ENCODE measurements at places on chromosomes 7 and 10.
A peak's percentile ranks its signal among the peaks of the same experiment; 100 is the strongest.

DNA sequence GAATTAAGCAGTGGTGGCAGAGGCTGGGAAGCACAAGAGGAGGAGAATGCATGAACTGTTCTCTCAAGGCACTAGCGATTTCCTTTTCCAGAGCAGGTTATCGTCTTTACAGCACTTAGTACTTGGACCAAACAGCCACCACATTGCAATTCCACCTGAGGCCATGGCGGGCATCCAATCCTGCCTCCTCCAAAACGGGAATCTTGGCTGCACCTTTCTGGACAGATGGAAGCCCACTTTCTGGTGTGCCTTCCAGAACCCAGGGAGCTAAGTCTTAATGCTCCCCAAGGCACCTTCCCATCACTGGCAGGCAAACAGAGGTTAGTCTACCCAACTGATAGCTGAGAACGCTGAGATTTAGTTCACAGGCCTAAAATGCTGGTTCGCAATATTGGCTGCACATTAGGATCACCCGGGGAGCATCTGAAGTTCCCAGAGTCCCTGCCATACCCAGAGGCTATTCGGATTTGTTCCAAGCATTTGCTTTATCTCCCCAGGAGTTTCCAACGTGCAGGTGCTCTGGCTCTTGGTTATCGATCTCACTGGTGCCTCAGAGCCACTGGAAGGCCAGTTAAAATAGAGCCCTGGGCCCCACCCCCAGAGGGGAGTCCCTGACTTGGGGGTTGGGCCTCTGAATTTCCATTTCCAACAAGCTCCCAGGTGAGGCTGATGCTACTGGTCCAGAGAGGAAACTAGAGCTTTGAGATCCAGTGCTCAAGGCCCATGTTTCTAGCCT, 62.2 kb downstream of the KCNMA1 start:
- DNase-seq: no peak

GRCh38 chr10:50224330-50224952, 26.9 kb downstream of the ASAH2 start:
- DNase-seq: peak; percentile 37

- no peak for DNase-seq
Measured at GRCh38 chr7:107678110-107678753, 17.6 kb downstream of the SLC26A4 start.

DNA sequence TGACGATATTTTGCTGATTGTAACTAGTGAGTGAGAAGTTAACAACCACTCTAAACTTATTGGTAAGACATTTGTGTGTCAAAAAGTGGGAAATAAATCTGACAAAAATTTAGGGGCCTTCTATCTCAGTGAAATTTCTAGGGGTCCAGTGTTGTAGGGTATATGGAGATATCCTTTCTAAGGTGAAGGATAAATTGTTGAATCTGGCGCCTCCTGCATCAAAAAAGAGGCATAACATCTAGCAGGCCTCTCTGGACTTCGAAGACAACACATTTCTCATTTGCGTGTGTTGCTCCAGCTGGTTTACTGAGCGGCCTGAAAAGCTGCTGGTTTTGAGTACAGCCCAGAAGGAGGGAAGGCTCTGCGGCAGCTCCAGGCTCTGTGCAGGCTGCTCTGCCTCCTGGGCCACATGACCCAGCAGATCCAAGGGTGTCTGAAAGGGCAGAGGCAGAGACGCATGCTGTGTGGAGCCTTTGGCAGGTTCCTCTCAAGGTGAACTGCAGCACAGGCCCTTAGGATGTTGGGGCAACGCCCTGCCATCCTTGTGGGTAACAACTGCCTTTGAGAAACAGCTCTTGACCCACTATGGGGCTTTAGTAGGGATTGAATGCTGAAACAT, 72.4 kb downstream of the LMBR1 start:
- DNase-seq: no peak

DNA sequence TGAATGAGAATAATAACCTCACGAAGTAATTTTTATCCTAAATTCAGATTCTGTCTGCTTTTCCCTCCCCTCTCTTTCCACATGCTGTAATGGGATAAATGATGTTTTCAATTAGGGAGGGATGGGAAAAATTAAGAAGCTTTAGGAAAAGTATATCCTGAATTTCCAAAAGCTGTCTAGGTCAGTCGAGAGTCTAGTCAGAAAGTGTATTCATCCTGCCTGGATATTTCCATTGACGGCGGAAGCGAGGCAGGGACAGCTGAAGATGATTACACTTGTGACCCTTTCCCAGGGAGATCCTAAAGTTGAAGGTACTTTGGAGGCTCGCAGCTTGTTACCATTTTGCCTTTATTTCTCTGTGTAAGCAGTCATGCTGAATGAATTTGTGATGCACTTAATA, 204.1 kb downstream of the ZNF365 start:
- DNase-seq: no peak

GRCh38 chr10:14383266-14383665, 52.5 kb upstream of the FRMD4A start:
- DNase-seq: no peak

DNA sequence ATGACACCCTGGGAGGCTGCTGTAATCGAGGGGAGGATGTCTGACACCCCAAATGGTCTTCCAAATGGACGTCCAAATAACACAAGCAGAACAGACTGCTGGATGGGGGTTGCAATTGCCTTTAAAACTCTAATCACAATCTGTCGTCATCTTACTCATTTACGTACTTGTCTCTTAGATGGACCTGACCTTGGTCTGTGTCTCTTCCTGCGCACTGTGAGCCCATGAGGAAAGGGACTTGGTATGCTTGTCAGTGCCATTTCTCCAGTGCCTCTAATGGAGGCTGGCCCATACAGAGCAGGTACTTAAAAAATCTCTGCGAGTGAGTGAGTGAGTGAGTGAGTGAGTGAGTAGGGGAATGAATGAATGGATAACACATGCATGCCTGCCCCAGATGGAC, 93.3 kb downstream of the DLG5 start:
- DNase-seq: no peak

GRCh38 chr7:12759151-12759550, 71.7 kb downstream of the ARL4A start:
- DNase-seq: no peak

All from NK-92 treated with Interleukin-12 subunit alpha and Interleukin-12 subunit beta, amount 100 ng/mL, for 24 hours (cell line).